NCI-H526 (cell line): ENCODE measurements at places on chromosomes 11 and 22.

DNA sequence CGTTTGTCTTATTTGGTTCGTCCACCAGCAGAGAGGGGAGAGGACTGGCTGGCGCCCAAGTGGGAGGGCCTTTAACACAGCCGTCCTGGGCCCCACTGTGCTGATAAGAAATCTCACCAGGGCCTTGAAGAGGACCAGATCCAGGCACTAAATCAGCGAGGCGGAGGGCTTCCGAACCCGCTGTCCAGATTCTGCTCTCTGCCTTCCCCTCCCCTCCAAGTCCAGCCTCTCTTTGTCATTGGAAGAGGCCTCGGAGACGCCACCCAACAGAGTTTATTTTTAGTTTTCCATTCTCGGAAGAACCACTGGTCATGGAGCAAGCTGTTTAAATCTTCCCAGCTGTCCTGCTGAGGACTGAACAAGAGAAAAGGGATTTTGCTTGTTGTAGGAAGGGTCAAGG lies 9.3 kb upstream of the FXYD6 start:
- DNase-seq: no peak

GRCh38 chr11:65329478-65329877 lies 4.2 kb upstream of the DPF2 start:
- DNase-seq: no peak

DNA sequence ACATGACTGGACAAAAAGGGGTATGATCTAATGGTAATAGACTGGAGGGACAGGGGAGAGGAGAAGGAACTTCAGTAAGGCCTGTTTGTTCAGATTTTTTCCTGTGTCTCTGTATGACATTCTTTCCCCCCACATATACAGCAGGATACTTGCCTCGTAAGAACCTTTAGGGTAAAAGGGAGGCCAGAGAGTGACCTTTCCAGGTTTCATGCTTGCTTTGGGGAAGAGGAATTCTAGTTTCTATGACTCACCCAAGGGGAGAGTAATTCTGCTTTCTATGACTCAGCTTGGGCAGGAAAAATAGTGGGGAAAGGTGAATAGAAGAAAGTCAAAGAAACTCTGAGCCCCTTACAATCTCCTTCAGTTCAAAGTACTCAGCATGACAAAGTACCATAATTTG lies 457.0 kb downstream of the DLG2 start:
- no peak for DNase-seq

DNA sequence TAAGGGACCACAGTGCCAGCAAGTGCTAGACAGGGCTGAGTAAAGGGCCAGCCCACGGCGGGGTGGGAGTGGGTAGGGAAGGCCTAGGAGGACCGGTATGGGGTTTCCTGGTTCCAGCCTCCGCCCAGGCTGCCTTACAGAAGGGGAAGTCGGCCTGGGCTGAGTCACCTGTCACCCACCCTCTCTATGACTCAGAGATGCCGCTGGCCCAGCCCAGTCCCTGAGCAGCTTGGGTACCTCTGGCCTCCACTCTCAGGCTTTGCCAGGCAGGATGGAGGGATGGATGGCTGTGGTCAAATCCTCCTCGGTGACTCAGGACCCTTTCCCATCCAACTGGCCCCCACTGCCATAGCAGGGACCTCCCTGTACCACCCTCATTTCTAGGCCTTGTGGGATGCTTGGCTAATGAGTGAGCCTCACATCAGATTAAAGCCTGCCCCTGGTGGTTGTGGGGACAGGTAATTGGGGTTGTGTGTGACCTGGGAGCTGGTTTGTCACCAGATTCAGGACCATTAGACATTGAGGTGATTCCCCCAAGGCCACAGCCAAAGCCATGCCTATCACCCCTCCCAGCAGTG lies 13.9 kb downstream of the SLC35E4 start:
- DNase-seq: no peak

DNA sequence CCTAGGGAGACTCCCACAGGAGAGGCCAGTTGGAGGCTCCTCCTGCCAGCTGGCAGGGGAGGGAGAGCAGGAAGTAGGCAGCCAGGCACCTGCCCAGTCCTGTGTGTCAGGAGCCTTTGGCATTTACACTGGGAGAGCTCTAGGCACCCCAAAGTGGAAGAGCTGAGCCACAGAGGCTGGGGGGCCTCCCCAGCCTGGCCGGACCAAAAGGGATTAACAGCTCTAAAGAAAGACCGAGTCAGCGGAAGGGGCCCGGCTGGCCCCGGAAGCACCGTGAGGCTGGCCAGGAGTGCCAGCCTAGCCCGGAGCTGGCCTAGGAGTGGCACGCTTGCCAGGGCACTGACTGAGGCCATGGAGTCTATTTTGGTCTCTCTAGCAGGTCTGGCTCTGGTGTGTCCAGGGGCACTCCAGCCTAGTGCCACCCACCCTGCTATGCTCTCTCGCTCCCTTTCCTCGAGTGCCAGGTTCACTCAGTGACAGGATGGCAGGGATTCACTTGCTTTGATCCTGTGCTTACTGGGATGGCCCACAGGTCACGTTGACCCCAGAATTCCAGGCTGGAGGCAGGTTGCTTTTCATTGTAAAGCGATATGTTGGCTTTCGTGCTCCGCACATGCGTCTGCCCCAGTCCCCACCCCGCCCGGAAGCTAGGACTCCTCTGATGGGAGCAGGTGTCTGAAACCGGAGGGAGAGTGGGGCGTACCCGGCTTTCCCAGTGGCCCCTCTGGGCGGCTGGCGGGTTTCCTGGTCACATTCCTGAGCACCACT lies 3.3 kb upstream of the KMT5B start:
- no peak for DNase-seq

DNA sequence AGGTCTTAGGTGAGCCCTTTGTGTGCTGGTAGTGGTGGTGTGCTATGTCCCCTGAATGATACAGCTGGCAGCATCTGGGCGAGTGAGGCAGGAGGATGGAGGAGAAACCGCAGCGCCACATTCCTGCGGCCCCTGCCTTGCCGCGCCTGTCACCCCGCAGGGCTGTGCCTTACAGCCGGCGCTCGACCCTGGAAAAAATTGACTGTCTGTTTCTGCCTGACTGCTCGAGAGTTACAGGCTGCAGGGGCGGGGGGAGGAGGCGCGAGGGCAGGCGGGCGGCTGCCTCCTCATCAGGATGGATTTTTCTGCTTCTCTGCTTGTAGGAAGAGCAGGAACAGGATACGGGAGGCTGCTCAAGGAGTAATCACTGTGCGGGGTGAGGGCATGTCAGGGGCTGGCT lies 443.4 kb downstream of the MIAT start:
- DNase-seq: peak; percentile 19

DNA sequence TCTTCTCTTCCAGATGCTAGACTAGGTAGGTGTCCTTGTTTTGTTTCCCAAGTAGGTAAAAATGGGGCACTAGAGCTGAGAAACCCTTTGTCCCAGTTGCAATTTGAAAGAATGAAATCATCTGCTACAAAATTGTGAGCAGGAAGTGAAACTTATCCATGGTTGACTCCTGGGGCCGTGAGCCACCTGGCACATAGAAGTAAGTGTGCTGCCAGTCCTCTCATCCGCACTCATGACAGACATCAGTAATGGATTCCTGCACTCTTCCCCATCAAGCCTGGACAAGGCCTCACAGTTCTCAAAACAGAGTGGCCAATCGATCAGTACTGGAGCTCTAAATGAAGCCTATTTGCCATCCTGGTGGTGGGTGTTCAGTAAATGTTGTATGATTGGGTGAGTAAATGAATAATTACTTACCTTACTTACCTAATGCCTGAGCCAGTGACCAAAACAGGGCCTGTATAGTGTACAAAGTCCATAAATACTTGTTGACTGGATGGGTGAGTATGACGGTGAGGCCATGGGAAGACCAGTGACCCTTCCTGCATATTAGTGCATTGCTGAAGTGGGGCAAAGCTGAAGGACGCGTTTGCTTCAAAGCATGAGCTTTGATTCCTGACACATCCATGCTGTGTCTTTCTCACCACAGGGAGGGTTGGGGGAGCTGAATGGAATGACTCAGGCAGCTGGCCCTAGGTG lies 68.9 kb upstream of the HEPHL1 start:
- no peak for DNase-seq

- no peak for DNase-seq
Measured at GRCh38 chr11:86948733-86949132, 6.5 kb downstream of the FZD4 start.

- no peak for DNase-seq
Measured at GRCh38 chr11:73173755-73174494, 31.8 kb upstream of the FCHSD2 start.

GRCh38 chr11:68979931-68980775 lies 633 bp downstream of the MRGPRD start:
- no peak for DNase-seq

GRCh38 chr22:50314455-50315288 lies 7.2 kb upstream of the PLXNB2 start:
- DNase-seq: no peak

DNA sequence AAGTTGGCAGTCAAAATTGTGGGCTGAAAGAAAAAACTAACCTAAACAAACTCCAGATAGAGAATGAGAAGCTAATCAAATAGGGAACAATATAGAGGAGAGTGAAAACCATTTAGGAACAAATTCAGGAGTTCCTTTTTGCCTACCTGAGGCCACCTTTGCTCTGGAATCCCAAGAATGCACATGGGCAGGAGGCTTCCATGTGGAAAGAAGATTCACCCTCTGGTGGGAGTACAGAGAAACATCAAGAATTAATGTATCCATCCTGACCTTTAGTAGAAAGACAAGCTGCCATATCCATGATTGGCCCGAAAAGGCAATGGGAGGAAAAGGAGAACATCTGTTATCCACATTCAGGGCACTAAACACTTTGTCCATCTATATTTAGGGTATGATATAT lies 35.0 kb upstream of the MRGPRX1 start:
- no peak for DNase-seq

DNA sequence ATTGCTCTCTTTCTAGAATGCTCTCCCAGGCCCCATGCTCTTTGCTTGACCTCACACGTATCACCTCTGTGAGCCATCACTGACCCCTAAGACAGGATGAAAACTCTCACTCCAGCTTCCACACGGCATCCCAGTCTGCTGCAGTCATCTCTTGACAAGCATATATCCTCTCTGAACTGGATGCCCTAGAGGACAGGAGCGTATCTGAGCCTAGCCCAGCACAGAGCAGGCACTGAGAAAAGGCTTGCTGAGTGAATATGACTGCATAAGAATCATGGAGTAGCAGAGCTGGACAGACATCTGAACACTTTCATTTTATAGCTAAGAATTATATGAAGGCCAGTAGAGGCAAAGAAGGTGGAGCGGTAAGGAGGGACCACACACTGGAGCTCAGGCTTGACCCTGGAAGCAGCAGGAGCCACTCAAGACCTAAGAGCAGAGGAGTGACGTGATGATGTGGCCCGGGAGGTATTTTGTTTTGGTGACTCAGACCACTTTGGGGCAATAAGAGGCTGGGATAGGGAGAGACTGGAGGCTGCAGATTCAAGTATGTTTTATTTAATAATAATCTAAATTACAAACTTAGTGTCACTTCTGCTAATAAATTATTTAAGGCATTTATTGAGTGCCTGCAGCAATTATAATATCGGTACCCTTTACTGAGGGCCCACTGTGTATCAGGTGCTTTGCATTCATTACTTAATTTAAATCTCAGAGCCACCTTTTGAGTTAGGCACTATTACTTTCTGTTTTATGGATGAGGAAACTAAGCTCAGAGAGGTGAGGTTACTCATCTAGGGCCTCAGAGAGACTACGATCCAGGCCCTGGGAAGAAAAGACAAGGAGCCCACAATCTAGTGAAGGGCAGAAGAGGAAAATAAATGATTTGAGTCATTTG lies 42.6 kb downstream of the MAP6 start:
- no peak for DNase-seq

DNA sequence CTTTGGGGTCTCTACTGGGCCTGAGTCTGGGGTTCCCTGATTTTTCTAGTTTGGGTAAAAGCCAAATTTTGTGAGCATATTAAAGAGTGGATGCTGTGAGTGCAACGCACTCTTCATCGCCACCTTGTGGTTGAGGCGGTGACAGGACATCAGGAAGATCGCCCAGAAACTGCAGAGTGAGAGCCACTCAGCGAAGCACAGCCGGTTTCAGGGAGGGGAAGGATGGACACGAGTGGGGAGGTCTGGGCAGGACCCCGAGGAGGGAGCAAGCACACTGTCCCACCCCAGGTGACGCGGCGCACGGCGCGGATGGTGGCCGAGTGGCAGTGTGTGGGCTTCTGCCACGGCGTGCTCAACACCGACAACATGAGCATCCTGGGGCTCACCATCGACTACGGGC lies 9.1 kb downstream of the SELENOO start:
- no peak for DNase-seq

DNA sequence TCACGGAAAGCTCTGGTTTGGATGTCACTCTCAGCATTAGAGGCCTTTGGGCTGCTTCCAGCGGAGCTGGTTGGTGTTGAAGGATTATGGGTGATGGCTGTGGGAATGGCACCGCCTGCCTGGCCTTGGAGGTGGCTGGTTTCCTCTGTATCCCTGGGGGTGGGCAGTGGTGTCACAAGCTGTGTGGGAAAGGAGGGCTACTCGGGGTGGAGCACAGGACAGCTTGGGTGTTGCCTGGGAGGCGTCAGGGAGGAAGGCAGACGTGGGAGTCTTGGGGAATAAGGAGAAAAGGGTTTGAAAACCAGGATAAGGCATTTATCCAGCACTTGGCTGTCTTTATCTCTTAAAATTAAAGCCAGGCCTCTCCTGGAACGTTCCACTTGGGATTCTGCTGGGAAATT lies 71.8 kb downstream of the ADAMTS15 start:
- no peak for DNase-seq

GRCh38 chr11:88414385-88414861 lies 76.9 kb upstream of the CTSC start:
- no peak for DNase-seq

DNA sequence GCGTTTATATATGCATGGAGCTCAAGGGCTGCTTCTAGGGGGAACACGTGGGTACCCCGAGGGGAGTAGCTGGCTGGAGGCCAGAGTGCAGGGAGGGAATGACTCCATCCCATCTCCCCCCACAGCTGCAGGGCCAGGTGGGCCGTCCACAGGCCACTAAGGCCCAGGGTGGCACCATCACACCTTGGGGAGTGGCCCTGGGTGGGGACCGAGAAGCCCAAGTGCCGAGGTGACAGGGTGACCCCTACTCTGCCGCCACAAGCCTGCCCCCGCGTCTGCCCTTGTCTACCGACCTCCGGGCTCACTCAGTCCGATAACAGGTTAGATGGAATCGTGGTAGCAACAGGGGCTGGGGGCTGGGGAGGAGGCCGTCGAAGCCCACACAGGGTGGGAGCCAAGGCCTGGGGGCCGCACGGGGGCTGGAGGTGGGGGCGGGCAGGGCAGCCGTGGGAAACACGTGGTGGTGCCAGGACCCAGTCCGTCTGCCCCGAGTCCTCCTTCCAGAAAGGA lies 125.7 kb downstream of the KCNQ1OT1 start:
- no peak for DNase-seq

DNA sequence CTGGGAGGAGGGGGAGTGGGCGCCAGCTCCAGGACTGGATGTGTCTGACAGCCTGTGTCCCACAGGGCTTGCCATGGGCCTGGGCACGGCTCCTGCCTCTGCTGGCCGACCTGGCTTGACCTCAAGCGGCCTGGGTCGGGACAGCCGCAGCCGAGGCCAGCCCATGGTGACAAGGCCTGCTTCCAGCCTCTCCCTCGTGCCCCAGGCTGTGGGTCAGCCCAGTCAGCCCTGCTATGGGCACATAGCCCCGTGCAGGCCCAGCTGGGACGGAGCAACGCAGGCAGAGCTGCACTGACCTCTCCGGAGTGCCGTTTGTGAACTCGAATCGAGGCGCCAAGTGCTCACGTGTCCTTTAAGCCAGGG lies 17.9 kb downstream of the OSBPL5 start:
- no peak for DNase-seq

GRCh38 chr22:37266581-37267134 lies 15.7 kb upstream of the CYTH4 start:
- DNase-seq: no peak

- no peak for DNase-seq
Measured at GRCh38 chr11:47220401-47220821, 5.6 kb downstream of the DDB2 start.

GRCh38 chr11:88480223-88480622 lies 142.7 kb upstream of the CTSC start:
- DNase-seq: no peak

GRCh38 chr11:76376746-76377558 lies 4.0 kb downstream of the THAP12 start:
- DNase-seq: no peak
